ENCODE measurements at places on chromosomes 2 and 18.

- no peaks in the 10 kb centered on the region for H3K4me1 ChIP-seq
- H3K4me3 ChIP-seq = no peak overlapping the region
- H3K27me3 ChIP-seq = no peaks in the 10 kb centered on the region
Observed at GRCh38 chr2:65501074-65501473, 68.7 kb upstream of the SPRED2 start.

GRCh38 chr2:120250640-120251039 is 2.0 kb upstream of the RALB start:
- no peak overlapping the region for H3K27ac ChIP-seq
- no peak for DNase-seq
- H3K36me3 ChIP-seq = no peaks in the 10 kb centered on the region
- no peak overlapping the region for H3K4me3 ChIP-seq
- H3K27me3 ChIP-seq = peaks cover 12% of the 10 kb centered on the region

DNA sequence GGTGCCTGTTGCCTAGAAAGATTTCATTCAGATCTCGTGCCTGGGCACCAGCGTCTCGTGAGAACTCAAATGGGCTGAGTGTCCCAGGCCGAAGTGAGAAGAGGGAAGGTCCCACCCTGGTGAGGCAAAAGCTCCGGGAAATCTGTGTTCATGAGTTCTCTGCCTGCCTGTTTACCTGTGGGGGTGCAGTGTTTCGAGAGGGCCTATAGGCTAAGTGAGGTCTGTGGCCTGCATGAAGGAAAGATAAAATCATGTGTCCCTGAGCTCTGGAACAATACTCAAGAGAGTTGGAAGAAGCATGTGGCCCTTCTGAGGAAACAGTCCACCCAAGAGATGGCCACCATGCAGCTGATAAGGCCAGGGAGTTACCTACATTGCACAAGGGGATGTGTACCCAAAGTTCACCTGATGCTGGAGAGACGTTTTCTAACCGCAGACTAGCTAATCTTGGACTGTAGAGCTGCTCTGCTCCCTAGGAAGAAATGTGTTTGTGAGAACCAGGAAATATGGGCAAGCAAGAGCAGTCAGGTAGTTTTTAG is 63.5 kb upstream of the ST3GAL5 start:
- no peaks in the 10 kb centered on the region for H3K4me1 ChIP-seq
- H3K36me3 ChIP-seq = no peaks in the 10 kb centered on the region
- H3K27ac ChIP-seq = no peak overlapping the region
- no peak overlapping the region for H3K4me3 ChIP-seq
- H3K27me3 ChIP-seq = no peaks in the 10 kb centered on the region

- peaks cover 54% of the 10 kb centered on the region for H3K36me3 ChIP-seq
- no peak for DNase-seq
- H3K4me1 ChIP-seq = peaks cover 50% of the 10 kb centered on the region
- H3K4me3 ChIP-seq = peak overlapping the region; percentile 64
- no peaks in the 10 kb centered on the region for H3K27me3 ChIP-seq
Observed at GRCh38 chr2:149585166-149585885, 2.2 kb downstream of the MMADHC start.

DNA sequence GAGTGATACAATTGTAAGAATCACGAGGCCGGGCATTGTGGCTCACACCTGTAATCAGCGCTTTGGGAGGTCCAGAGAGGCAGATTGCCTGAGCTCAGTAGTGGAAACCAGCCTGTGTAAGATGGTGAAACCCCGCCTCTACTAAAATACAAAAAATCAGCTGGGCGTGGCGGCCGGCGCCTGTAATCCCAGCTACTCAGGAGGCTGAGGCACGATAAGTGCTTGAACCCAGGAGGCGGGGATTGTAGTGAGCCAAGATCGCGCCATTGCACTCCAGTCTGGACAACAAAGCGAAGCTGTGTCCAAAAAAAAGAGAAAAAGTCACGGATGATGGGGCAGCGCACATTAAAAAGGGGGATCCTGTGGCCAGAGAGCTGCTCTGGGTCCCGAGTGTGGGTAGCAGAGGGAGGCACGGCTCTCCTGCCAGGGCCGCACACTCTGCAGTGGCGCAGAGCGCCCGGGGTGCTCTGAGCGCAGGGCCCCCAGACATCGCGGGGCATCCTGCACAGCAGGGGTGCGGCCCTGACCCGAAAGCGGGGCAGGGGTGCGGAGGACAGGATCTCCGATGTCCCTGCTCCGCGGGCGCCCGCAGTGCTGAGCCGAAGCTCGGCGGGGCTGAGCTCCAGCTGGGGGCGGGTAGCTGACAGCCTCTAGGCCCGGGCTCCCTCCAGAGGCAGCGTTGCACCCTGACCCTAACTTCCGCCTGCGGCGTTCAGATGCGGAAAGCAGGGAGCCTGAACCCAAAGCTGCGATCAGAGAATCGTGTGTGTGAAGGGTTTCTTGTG is 30.4 kb upstream of the RAB6D start:
- DNase-seq = no peak
- H3K27me3 ChIP-seq = no peaks in the 10 kb centered on the region
- H3K4me1 ChIP-seq = no peaks in the 10 kb centered on the region
- no peaks in the 10 kb centered on the region for H3K36me3 ChIP-seq

- DNase-seq = no peak
- no peak overlapping the region for H3K4me3 ChIP-seq
- no peak overlapping the region for H3K27ac ChIP-seq
- H3K27me3 ChIP-seq = no peaks in the 10 kb centered on the region
Observed at GRCh38 chr2:47519604-47520301, 116.8 kb downstream of the MSH2 start.

- no peaks in the 10 kb centered on the region for H3K27me3 ChIP-seq
- H3K4me3 ChIP-seq = no peak overlapping the region
- H3K36me3 ChIP-seq = peaks cover 40% of the 10 kb centered on the region
- DNase-seq = no peak
- H3K27ac ChIP-seq = no peak overlapping the region
Observed at GRCh38 chr2:160290598-160290997, 90.5 kb upstream of the ITGB6 start.

GRCh38 chr2:74822771-74823566 is 11.0 kb upstream of the HK2 start:
- H3K4me1 ChIP-seq = no peaks in the 10 kb centered on the region
- DNase-seq = no peak
- H3K4me3 ChIP-seq = no peak overlapping the region
- no peaks in the 10 kb centered on the region for H3K36me3 ChIP-seq
- H3K27me3 ChIP-seq = peaks cover 3% of the 10 kb centered on the region
- H3K27ac ChIP-seq = no peak overlapping the region

GRCh38 chr2:173607606-173608311 is 253.1 kb downstream of the CDCA7 start:
- H3K27ac ChIP-seq = no peak overlapping the region
- no peaks in the 10 kb centered on the region for H3K36me3 ChIP-seq
- H3K27me3 ChIP-seq = peaks cover 2% of the 10 kb centered on the region
- no peak overlapping the region for H3K4me3 ChIP-seq
- DNase-seq = no peak

GRCh38 chr2:144834998-144835633 is 315.2 kb upstream of the ZEB2 start:
- H3K36me3 ChIP-seq = no peaks in the 10 kb centered on the region
- no peak overlapping the region for H3K27ac ChIP-seq
- no peak for DNase-seq
- no peaks in the 10 kb centered on the region for H3K27me3 ChIP-seq
- H3K4me1 ChIP-seq = peaks cover 8% of the 10 kb centered on the region
- H3K4me3 ChIP-seq = no peak overlapping the region

DNA sequence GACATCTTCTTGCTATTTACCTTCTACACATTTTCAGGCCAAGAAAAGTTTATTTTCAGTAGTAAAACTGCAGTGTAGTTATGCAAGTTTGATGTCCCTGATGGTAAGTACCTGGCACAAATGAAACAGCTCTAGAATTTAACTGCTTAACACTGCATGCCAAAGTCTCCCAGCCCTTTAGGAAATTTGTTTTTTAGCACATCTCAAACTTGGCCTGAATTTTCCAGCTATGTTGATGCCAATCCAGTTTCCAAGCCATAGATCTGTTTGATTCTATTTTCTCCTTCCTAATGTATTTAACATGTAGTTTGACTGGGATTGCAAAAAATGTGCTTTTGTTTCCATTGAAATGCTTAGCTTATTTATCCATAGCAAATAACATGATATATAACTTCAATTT is 29.3 kb upstream of the ZNF385B start:
- no peaks in the 10 kb centered on the region for H3K4me1 ChIP-seq
- peaks cover 8% of the 10 kb centered on the region for H3K27me3 ChIP-seq
- no peak for DNase-seq
- H3K27ac ChIP-seq = no peak overlapping the region

DNA sequence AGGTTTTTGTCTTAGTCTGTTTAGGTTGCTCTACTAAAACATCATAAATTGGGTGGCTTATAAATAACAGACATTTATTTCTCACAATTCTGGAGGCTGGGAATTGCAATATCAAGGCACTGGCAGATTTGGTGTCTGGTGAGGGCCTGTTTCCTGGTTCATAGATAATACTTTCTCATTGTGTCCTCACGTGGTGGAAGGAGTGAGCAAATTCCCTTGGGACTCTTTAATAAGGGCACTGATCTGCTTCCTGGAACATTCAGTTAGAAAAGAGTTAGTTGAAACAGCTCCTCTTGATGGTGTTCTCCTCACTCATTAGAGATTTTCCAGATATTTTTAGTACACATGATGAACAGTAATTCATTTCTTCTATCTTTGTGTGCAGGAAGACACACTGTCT is 22.3 kb downstream of the COL4A3 start:
- no peaks in the 10 kb centered on the region for H3K4me1 ChIP-seq
- DNase-seq = no peak
- no peak overlapping the region for H3K4me3 ChIP-seq
- no peaks in the 10 kb centered on the region for H3K27me3 ChIP-seq
- no peak overlapping the region for H3K27ac ChIP-seq

DNA sequence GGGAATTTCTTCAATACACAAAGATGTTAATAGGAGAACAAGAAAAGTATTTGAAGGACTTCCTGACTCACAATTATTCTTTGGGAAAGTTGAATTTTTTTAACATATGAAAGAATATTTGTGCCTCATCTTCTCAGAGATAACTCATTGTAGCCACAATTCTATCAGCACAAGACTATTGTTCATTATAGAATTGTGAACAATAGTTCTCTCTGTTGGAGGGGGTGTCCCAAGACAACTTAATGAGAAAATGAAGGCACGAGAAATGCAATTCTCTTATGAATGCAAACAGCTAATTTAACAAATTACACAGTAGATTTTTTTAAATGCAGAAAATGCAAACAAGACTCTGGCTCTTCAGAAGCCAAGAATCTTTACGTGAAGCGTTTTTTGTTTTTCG is 157.0 kb downstream of the BARD1 start:
- no peaks in the 10 kb centered on the region for H3K4me1 ChIP-seq
- no peaks in the 10 kb centered on the region for H3K27me3 ChIP-seq
- no peak for DNase-seq
- H3K4me3 ChIP-seq = no peak overlapping the region
- no peaks in the 10 kb centered on the region for H3K36me3 ChIP-seq

DNA sequence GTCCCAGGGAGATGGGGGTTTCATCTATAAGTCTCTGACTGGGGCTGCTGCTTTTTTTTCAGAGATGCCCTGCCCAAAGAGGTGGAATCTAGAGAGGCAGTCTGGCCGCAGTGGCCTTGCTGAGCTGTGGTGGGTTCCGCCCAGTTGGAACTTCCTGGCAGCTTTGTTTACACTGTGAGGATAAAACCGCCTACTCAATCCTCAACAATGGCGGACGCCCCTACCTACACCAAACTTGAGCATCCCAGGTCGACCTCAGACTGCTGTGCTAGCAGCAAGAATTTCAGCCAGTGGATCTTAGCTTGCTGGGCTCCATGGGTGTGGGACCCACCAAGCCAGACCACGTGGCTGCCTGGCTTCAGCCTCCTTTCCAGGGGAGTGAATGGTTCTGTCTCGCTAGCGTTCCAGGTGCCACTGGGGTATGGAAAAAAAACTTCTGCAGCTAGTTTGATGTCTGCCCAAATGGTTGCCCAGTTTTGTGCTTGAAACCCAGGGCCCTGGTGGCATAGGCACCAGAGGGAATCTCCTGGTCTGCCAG is 152.6 kb upstream of the CYP26B1 start:
- no peak overlapping the region for H3K4me3 ChIP-seq
- H3K27me3 ChIP-seq = no peaks in the 10 kb centered on the region
- H3K4me1 ChIP-seq = no peaks in the 10 kb centered on the region
- H3K27ac ChIP-seq = no peak overlapping the region

DNA sequence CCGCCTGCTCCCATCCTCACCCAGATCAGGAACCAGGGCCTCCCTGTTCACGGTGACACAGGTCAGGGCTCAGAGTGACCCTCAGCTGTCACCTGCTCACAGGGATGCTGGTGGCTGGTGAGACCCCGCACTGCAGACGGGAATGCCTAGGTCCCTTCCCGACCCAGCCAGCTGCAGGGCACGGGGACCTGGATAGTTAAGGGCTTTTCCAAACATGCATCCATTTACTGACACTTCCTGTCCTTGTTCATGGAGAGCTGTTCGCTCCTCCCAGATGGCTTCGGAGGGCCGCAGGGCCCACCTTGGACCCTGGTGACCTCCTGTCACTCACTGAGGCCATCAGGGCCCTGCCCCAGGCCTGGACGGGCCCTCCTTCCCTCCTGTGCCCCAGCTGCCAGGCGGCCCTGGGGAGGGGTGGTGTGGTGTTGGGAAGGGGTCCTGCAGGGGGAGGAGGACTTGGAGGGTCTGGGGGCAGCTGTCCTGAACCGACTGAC is 31.7 kb downstream of the GPC1 start:
- H3K27me3 ChIP-seq = no peaks in the 10 kb centered on the region
- H3K36me3 ChIP-seq = peaks cover 11% of the 10 kb centered on the region
- no peak overlapping the region for H3K4me3 ChIP-seq
- no peaks in the 10 kb centered on the region for H3K4me1 ChIP-seq
- peak; percentile 2 for DNase-seq

DNA sequence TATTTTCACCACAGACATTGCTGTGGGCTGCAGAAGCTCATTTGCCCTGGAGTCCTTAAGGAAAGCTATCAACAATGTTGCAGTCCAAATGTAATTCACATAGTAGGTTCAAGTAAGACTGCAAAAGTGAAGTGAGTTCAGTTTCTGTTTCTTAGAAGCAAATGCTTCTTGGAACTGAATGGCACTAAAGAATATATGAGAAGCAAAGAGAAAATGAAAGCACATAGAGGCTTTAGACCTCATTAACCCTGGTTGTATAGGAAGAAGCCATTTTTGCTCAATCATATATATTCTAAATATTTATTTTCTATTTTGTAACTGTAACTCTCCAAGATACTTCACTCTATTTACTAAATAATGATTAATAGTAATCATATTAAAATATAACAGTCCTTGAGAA is 292.0 kb downstream of the ZNF804A start:
- no peaks in the 10 kb centered on the region for H3K36me3 ChIP-seq
- no peak overlapping the region for H3K4me3 ChIP-seq
- no peaks in the 10 kb centered on the region for H3K27me3 ChIP-seq
- no peak for DNase-seq
- no peaks in the 10 kb centered on the region for H3K4me1 ChIP-seq
- no peak overlapping the region for H3K27ac ChIP-seq

GRCh38 chr2:197332641-197333040 is 22.1 kb upstream of the ANKRD44 start:
- DNase-seq = no peak
- no peak overlapping the region for H3K4me3 ChIP-seq
- H3K27me3 ChIP-seq = no peaks in the 10 kb centered on the region
- no peaks in the 10 kb centered on the region for H3K4me1 ChIP-seq
- no peaks in the 10 kb centered on the region for H3K36me3 ChIP-seq

Data from DND-41 (cell line).